Right cardiac atrium (tissue), 5 donors: ENCODE measurements at places on chromosomes 2 and 18. TPM values are rescaled to one million over a fixed set of nuclear protein-coding genes. Genes with fewer than 3 reads are reported as not detected.

Gene RPRM
- not detected for total RNA-seq

- no peak for DNase-seq
Measured at GRCh38 chr2:204012072-204012653, 75.6 kb downstream of the ICOS start.

Gene SCN9A
- 1.0 TPM for total RNA-seq

GRCh38 chr2:2075875-2076529 lies 255.1 kb downstream of the MYT1L start:
- no peak for DNase-seq

DNA sequence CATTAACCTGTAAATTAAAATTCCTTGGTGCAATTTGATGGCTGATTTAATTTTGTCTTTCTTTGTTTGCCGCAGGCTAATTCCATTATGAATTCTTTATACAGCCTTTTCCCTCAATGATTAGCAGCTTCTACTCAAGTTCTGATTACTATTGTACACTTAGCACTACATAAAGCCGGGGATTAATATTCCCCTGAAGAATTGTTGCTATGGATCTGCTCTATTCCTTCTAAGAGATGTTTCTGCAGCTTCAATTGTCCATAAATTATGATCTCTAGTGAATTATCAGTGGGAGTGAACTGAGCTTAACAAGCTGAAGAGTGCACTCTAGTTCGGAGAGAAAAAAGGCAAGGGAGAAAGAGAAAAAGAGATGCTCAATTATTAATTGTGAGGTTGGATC lies 433.7 kb upstream of the SPRED2 start:
- DNase-seq: no peak

Gene DPYSL5
- total RNA-seq: not detected

GRCh38 chr2:45265336-45265735 lies 256.1 kb upstream of the SIX2 start:
- no peak for DNase-seq

DNA sequence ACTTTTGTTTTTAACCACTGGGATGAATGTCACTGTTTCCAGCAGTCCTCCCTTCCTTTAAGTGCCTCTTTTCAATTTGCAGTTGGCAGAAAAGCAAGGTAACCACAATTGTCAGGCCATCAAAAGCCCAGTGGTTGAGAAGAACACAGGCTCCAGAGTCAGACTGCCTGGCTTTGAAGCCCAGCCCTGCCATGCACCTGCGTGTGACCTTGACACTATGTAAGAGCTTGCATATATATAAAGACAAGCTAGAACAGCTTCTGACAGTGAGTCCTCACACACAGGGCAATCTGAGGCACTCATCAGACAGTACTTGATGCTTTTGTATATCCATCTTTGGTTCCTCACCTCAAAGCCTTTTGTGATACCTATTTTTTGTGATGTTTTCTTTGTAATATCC lies 11.0 kb downstream of the CCBE1 start:
- DNase-seq: no peak

GRCh38 chr2:206974551-206974950 lies 35.2 kb downstream of the CPO start:
- no peak for DNase-seq

GRCh38 chr2:151851761-151852160 lies 23.5 kb upstream of the ARL5A start:
- no peak for DNase-seq

Gene GPBAR1
- 5.6 TPM for total RNA-seq

Gene FAM124B
- total RNA-seq: 2.1 TPM

Gene ARHGAP28
- 3.2 TPM for total RNA-seq

DNA sequence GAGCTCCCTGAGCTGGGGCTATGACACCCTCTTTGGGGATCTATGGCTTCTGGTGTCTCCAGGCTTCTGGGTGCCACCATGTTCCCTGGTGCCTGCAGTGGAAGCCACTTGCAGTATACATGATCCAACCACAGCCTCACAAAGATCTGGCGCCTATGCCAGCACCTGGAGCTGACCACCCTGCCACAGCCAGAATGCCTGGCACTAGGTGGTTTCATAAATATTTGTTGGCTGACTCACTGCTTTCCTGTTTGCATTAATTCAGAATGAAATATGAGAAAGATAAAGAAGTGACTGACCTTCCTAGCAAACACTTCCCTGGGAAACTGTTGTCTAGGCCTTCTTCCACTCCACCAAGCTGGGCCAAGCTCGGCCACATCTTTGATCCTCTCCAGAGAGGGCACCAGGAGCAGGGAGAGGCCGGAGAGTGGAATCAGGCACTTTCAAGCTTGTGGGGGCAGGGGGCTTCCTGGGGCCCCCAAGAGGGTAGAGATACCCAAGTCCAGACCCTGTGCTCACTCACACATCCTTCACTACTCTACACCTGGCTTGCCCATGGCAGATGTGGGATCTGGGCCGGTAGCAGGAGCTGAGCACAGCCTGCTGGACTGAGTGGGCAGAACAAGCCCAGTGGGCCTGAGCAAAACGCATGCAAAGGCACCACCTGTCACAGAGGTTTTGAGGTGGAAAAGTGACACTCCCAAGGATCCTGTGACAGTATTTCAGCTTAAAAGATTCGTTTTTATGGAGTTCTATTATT lies 565.7 kb downstream of the SLC4A3 start:
- no peak for DNase-seq

Gene BOD1L2
- not detected for total RNA-seq

DNA sequence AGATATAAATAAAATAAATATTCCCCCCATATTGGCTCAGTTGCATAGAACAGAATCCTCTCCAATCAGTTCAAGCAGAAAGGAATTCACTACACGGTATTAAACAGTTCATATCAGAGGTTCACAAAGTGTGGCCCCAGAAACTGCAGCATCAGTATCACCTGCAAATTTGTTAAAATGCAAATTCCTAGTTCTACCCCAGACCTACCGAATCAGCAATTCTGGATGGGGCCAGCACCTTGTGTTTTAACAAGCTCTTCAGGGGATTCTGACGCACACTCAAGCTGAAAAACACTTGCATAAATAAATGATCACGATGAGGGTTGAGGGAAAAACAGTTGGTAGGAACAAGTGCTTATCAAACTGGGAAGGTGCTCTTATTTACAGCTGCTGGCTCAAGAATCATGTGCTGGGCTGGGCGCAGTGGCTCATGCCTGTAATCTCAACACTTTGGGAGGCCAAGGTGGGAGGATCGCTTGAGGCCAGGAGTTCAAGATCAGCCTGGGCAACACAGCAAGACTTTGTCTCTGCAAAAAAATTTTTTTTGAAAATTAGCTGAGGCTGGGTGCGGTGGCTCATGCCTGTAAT lies 6.4 kb downstream of the GTF3C2 start:
- no peak for DNase-seq

Gene NPPC
- total RNA-seq: 3.5 TPM

Gene EGR4
- total RNA-seq: not detected

DNA sequence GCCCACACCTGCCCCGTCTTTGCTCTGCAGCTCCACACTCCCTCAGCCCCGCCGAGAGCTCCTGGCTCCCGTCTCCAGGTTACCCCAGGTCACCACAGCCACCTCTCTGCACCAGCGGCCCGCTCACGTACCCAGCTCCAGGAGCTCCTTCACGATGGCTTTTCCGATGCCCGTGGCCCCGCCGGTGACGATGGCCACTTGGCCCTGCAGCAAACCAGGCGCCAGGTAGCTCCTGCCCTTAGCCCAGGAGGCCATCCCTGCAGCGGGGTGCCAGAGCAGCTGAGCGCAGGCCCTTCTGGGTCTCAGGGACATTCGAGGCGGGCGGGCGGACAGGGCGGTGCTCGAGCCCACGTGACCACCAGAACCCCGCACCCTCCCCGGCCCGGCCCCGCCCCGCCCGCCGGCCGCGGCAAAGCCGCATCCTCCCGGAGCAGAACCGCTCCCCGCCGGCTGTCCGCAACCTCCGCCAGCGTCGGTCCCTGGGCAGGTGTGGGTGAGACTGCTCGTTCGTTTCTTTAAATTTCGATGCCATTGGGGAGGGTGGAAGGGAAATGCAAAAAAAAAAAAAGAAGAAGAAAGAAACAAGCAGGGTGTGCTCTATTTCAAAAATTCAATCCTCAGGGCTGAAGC lies at the start of the genes PECR and TMEM169:
Gene PECR, minus strand, starts transcription at position 323 of the 630 bp plus-strand sequence. Its CDS starts 68 bp downstream, at position 255.
Gene TMEM169, plus strand, starts transcription at position 433 of the 630 bp plus-strand sequence. CDS start 14,045 bp downstream, outside the sequence.
- DNase-seq: peak; percentile 94

GRCh38 chr2:124437811-124438210 lies 412.7 kb downstream of the CNTNAP5 start:
- DNase-seq: no peak

DNA sequence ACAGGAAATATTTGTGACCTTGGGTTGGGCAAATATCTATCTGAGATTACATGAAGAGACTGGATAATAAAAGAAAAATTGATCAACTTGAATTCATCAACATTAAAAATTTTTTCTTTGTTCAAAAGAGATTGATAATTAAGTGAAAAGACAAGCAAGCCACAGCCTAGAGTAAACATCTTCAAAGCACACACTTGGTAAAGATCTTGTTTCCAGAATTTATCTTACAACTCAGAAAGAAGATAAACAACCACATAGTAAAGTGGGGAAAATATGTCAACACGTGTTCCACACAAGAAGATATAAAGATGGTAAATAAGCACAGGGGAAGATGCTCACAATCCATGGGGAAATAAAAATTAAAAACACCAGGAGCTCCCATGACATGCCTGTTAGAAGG lies 195.9 kb downstream of the SOX11 start:
- DNase-seq: no peak

DNA sequence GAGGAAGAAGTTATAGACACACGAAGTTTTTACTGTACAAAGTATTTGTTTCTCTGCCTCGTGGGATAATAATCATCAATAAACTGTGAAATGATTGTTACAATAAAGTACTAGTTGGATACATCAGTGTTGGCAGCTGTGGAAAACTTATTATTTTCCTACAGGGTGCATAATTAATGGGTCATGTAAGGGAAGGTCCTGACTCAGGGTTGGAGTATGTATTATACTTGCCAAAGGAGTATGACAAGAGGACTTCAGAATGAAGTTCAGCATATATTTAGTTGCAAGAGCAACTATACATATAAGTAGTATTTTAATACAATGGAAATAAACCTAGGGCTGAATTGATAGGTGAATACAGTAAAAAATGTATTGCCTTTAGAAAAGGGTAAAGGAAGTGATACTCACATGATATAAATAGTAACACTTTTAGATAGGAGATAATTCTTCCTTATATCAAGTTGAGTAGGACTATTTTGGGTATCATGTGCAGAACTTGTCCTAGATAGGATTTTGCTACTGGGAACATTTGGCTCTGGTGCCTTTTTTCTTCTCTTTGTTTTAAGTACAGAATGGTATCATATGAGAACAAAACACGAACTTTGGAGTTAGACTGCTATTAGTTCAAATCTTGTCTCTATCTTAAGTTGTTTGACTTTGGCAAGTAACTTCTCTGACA lies 79.1 kb downstream of the PLCL1 start:
- no peak for DNase-seq

DNA sequence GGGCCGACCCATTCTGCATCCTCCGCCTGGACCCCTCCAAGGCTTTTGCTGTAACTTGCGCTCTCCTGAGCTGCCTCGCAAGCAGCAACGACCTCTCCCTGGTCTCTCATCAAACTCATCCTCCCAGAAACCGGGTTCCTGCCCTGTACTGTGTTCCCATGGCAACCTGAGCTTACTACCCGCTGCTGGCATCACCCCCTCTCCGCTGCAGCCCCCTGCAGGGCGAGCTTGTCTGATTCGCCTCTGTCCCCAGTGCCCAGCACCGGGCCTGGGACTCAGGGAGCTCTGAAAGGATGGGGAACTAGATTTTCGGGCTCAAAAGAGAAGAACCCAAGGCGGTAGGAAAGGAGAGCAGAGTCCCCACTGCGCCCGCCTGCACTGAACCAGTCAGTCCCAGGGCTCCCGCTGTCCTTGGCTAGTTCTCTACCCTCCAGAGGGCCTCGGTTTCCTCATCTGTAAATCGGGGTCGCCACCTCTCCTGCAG lies 463 bp downstream of the HS1BP3 start:
- peak; percentile 72 for DNase-seq

DNA sequence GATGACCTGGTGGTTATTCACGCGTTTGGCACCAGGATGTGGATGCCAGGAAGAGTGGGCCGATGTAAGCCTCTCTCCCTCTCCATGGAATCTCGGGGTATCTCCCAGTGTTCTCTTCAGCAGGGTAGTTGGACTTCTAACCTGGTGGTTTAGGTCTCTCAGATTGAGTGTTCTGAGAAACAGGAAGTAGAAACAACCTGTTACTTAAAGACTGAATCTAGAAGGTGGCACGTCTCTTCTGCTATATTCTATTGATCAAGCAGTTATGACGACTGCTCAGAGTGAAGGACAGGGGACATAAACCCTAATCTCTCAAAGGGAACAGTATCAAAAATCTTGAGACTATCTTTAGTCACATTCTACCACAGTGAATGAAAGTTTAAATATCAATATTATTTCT lies 918.7 kb upstream of the PIK3C3 start:
- DNase-seq: no peak

DNA sequence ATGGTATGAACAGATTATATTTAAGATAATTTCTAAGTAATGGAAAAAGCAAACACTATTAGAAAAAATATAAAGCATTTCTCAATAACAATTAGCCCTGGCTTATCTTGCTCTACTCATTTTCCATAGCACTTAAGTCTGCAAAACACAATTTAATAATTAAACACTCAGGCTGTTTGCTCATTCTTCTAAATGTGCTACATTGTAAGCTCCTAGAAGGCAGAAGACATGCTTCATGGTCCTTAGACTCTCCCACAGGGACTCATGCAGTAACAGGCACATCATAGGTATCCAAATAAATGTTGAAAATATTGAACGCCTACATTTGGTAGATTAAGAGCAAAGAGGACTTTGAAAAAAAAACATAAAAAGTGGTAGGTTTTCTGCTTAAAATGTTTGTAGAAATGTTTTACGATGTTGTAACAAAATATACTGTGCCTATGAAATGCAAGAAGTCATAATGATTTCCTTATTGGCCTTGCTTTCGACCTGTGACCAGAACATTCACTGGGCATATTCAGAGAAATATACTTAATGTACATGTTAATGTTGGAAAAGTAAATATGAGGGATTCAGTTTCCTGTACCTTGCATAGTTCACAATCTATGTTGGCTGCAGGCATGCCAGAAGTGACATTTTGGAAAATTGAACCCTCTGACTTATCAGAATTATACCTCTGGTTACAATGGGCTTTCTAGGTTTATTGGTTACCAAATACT lies 27.2 kb downstream of the G6PC2 start:
- no peak for DNase-seq

Gene B3GNT7
- total RNA-seq: 7.3 TPM

- DNase-seq: no peak
Measured at GRCh38 chr18:27808683-27809082, 368.2 kb downstream of the CDH2 start.

DNA sequence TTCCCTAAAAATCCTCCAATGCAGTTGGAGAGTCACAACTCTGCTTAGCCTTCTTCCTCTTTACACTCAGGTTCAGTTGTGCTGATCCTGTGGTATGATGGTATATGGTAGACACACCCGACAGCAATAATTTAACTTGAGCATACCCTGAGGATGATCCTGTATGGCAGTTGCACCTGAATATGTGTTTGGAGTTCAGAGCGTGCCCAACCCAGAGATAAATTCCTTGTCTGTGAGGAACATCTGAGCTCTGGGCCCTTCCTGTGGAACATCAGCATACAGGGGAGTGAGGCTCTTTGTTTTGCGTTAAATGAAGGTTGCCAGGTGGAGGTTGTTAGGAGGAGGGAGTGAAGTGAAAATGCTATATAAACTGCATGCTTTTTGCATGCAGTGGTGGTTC lies 187.7 kb downstream of the MYO3B start:
- DNase-seq: no peak
